ENCODE measurements at places on chromosomes 11 and 22. TPM values are rescaled to one million over a fixed set of nuclear protein-coding genes. Genes with fewer than 3 reads are reported as not detected.

- no peaks in the 10 kb centered on the region for H3K36me3 ChIP-seq
- no peak overlapping the region for H3K27ac ChIP-seq
- H3K4me1 ChIP-seq, result no peaks in the 10 kb centered on the region
- H3K27me3 ChIP-seq, result no peaks in the 10 kb centered on the region
- no peak for DNase-seq
Observed at GRCh38 chr11:33507356-33507755, 193.3 kb downstream of the C11orf91 start.

The CCDC116 gene
- 0.52 TPM for total RNA-seq

- H3K27ac ChIP-seq, result no peak overlapping the region
- H3K4me3 ChIP-seq, result no peak overlapping the region
- H3K36me3 ChIP-seq, result no peaks in the 10 kb centered on the region
- DNase-seq, result no peak
- peaks cover 27% of the 10 kb centered on the region for H3K27me3 ChIP-seq
Observed at GRCh38 chr11:36622431-36623136, 24.5 kb upstream of the RAG2 start.

- peaks cover 32% of the 10 kb centered on the region for H3K4me1 ChIP-seq
- no peak for DNase-seq
- H3K27me3 ChIP-seq, result peaks cover 15% of the 10 kb centered on the region
- no peak overlapping the region for H3K4me3 ChIP-seq
- H3K36me3 ChIP-seq, result no peaks in the 10 kb centered on the region
Observed at GRCh38 chr11:1703146-1703545, 6.2 kb downstream of the KRTAP5-6 start.
